ENCODE measurements at places on chromosomes 1 and 21. TPM values are rescaled to one million over a fixed set of nuclear protein-coding genes. Genes with fewer than 3 reads are reported as not detected.

Gene CASZ1
- 33.7 TPM for total RNA-seq

Gene LCE3B
- total RNA-seq: not detected

Gene PRXL2B
- total RNA-seq: 26.3 TPM

Gene C1QTNF12
- 5.3 TPM for total RNA-seq

Gene MRAP
- total RNA-seq: 1.2 TPM

Measured in metanephros (tissue), 2 donors.